Cerebellar cortex (tissue), 1 donor: ENCODE measurements at places on chromosomes 2 and 18.

GRCh38 chr2:145156199-145156598, 636.3 kb upstream of the ZEB2 start:
- DNase-seq = no peak

GRCh38 chr2:240292619-240293525, 142.6 kb upstream of the GPC1 start:
- no peak for DNase-seq

DNA sequence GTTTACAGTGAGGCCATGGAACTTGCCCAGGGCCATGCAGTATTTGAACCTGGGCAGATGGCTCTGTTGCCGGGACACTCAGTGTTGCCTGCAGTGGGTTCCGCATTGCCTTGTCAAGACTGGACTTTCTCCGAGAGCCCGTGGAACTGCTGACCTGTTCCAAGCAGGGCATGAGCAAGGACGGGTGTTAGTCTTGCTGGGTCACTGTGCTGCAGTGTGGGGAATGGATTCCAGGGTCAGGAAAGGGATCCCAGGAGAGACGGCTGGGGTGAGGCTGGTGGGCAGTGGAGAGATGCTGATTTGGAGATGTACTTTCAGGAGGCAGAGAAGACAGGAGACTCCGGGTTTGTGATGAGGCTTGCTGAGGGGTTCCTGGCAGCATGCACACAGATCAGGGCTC, 348.7 kb upstream of the HS6ST1 start:
- peak; percentile 3 for DNase-seq

GRCh38 chr2:187917535-187917934, 363.3 kb upstream of the TFPI start:
- DNase-seq = no peak

- no peak for DNase-seq
Measured at GRCh38 chr2:197086500-197086899, 160.0 kb upstream of the PGAP1 start.

DNA sequence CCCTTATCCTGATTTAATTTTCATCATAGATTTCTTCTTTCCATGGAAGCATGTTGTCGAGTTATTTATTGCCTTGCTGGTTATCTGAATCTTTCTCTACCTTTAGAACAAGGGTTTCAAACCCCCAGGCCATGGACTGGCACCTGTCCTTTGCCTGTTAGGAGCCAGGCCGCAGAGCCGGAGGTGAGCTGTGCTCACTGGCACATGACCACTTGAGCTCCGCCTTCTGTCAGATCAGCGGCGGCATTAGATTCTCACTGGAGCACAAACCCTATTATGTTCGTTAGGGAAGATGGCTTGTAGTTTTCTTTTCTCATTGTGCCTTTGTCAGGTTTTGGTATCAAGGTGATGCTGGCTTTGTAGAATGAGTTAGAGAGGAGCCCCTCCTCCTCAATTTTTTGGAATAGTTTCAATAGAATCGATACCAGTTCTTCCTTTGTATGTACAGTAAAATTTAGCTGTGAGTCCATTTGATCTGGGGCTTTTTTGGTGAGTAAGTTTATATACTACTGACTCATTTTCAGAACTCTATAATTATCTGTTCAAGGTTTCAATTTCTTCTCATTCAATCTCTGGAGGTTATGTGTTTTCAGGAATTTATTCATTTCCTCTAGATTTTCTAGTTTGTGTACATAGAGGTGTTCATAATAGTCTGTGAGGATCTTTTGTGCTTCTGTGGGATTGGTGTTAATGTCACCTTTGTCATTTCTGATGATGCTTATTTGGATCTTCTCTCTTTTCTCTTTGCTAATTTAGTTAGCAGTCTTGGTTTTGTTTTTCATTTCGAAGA, 668.0 kb upstream of the FAM98A start:
- no peak for DNase-seq

DNA sequence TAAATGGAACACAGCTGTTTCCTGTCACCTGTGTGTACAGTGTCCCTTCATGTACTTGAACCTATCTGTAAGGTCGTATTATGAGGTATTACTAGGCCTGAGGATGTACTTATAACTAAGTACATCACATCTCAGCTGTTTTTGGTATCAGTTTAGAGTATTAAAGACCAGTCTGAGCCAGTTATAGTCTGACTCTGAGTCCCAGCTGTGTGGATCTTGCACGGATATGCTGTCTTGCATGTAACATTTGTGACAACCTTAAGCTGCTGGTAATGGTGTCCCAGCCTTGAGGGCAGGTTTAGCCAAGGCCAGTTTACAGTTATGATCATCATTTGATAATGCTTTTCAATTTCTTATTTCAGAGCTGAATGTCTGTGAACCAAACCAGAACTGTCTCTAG, 496.3 kb downstream of the SLC4A3 start:
- DNase-seq = no peak
